ENCODE measurements at places on chromosomes 2 and 18. TPM values are rescaled to one million over a fixed set of nuclear protein-coding genes. Genes with fewer than 3 reads are reported as not detected.

PTPRN gene
- 9.0 TPM for total RNA-seq

SNORC gene
- total RNA-seq = 0.83 TPM

ANXA4 gene
- total RNA-seq = 234 TPM

DCAF17 gene
- 17.5 TPM for total RNA-seq

CPS1 gene
- total RNA-seq = 28.2 TPM

CXCR1 gene
- not detected for total RNA-seq

NRP2 gene
- total RNA-seq = 6.2 TPM

TLX2 gene
- total RNA-seq = not detected

DNER gene
- total RNA-seq = 0.60 TPM

DNAJC5G gene
- total RNA-seq = not detected

KHK gene
- total RNA-seq = 1.9 TPM

FRZB gene
- not detected for total RNA-seq

FOXI3 gene
- total RNA-seq = not detected

ALLC gene
- not detected for total RNA-seq

SERPINB10 gene
- total RNA-seq = not detected

UGT1A10 gene
- not detected for total RNA-seq

MYCN gene
- total RNA-seq = not detected

TTR gene
- total RNA-seq = not detected

ANKRD44 gene
- total RNA-seq = 19.0 TPM
